ENCODE measurements at places on chromosomes 1 and 21.

GRCh38 chr1:27341525-27342252 is at the start of gene SYTL1:
Gene SYTL1, plus strand, starts transcription at chr1:27342022. Its CDS starts 3,313 bp downstream, at chr1:27345335.
- DNase-seq: peak; percentile 72

DNA sequence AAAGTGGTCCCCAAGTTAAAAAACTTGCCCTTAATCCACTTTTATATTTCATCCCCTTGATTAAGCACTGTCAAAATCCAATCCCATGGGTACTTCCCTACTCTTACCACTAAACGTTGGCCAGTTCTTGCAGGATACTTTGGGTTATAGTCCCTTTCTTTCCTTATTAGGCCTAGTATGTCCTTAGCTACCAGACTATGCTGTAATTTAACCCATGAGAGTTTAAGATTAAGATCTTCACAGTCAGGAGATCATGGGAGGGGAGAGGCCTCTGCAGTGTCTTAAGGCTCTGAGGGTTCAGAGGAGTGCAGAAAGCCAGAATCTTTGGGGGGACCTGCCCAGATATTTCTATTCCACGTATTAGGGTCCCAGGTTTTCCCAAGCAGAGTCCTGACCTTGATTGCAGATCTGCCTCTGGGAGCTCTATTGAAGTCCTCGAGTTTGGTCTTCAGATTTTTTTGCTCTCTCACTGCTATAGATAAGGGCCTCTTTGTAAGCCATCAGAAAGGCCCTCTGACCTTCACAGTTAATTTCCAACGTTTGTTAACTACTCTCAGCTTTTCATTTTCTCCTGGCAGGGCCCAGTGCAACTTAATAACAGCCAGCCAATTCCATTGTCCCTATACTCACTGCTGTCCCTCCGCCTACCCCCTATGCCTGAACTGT is 9.0 kb upstream of the CGN start:
- DNase-seq: no peak

- DNase-seq: no peak
Measured at GRCh38 chr1:12188657-12189327, 22.0 kb downstream of the TNFRSF1B start.

GRCh38 chr1:27332536-27333281 is 9.1 kb upstream of the SYTL1 start:
- peak; percentile 69 for DNase-seq

GRCh38 chr1:31586376-31587327 is 10.3 kb downstream of the TINAGL1 start:
- DNase-seq: no peak

- peak; percentile 37 for DNase-seq
Measured at GRCh38 chr1:178725466-178726086, 532 bp downstream of the RALGPS2 start.

DNA sequence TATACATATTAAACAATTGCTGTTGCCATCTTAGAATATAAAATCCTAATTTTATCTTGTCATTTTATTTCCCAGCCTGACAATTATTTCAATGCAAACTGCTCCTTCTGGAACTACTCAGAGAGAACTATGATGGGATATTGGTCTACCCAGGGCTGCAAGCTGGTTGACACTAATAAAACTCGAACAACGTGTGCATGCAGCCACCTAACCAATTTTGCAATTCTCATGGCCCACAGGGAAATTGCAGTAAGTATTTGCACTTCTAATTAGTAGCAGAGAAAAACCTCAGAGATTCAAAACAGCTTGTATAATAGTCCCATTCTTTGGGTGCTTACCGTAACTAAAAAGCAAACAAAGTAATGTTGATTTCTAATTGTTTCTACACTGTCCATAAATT is 167.2 kb downstream of the ADGRL2 start:
- DNase-seq: no peak

GRCh38 chr1:241837901-241838300 is 10.1 kb upstream of the EXO1 start:
- DNase-seq: no peak

DNA sequence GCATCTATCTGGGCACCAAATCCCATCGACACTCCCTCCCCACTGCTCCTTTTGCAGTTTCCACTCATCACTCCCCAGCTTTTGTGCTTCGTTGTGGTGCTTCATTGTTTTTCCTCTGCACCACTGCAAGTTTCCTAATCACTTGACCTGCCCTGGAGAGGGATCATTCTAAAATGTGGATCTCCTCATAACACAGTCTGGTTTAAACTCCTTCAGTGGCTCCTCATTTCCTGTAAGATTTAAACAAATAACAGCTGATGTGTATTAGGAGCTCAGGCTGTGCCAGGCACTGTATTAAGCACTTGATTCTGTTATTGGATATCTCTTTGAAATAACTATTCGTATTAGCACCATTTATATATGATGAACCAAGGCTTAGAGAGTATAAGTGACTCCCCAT is 51.3 kb downstream of the MAP10 start:
- no peak for DNase-seq

DNA sequence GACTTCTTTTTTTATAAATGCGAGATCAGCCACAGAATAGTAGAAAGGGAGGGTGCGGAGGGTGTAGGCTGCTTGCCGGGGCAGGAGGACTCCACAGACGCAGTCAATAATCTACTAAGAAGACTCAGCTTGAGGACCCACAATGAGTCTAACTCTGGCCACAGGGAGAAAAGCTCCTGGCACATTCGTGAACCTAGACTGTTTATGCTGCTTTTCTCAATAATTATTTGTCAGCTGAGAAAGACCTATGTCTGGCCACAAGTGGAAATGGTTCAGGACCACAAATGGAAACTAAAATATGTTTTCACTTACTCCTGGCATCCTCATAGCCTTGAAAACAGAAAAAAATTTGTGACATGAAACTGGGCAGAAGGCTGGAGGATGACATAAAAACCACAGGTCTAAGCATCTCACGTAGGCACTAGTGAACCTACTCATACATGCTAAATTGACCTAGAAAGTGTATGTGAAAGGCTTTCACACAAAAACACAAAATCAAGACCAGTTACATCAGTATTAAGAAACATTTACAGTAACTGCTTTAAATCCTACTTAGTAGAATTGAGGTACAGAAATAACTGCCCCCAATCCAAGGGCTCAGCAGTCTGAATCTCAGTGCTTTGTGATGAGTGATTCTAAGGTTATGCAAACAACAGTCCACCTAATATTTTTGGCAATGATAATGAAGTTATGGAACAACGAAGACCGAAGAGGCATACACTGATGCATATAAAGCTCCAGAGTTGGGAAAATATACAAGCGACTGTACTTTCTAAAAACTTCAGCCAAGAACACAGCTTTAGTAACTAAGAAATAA is 159.5 kb downstream of the SLC45A1 start:
- DNase-seq: peak; percentile 34

- DNase-seq: no peak
Measured at GRCh38 chr1:41812453-41812852, 106.3 kb downstream of the HIVEP3 start.

- DNase-seq: no peak
Measured at GRCh38 chr1:216425577-216425976, 2.3 kb upstream of the USH2A start.

DNA sequence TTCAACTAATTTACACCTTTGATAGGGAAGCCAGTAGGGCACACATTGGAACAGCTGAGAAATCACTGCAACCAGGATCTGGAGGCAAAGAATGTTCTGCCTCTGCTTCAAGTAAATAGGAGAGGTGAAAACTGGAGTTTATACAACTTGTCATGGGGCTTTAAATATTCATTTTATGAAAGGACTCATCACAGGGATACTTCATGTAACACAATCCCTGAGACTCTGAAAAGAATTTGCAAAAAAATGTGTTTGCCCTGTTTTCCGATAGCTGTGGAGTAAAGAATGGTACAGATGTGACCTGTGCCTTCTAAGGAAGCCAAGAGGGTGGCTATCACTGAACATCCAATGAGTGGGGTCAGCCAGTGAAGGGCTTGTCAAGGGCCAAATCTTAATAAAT is 152.0 kb downstream of the LMX1A start:
- no peak for DNase-seq

- DNase-seq: no peak
Measured at GRCh38 chr1:21115098-21115760, 61.5 kb downstream of the EIF4G3 start.

- DNase-seq: no peak
Measured at GRCh38 chr1:98546319-98546718, 115.2 kb upstream of the SNX7 start.

DNA sequence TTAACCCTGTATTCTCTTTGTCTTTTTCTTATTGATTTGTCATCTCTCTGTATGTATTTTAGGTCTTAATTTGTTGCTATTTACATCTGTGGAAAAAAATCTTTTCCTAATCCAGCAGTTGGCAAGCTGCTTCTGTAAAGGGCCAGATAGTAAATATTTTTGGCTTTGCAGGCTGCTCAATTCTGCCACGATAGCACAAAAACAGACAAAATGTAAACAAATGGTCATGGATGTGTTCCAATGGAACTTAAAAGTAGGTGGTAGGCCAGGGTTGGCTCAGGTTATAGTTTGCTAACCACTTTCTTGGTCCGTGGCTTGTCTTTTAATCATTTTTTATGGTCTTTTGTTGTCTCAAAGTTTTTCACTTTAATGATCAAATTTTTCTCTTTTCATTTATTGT is 371.8 kb downstream of the HHAT start:
- DNase-seq: no peak

DNA sequence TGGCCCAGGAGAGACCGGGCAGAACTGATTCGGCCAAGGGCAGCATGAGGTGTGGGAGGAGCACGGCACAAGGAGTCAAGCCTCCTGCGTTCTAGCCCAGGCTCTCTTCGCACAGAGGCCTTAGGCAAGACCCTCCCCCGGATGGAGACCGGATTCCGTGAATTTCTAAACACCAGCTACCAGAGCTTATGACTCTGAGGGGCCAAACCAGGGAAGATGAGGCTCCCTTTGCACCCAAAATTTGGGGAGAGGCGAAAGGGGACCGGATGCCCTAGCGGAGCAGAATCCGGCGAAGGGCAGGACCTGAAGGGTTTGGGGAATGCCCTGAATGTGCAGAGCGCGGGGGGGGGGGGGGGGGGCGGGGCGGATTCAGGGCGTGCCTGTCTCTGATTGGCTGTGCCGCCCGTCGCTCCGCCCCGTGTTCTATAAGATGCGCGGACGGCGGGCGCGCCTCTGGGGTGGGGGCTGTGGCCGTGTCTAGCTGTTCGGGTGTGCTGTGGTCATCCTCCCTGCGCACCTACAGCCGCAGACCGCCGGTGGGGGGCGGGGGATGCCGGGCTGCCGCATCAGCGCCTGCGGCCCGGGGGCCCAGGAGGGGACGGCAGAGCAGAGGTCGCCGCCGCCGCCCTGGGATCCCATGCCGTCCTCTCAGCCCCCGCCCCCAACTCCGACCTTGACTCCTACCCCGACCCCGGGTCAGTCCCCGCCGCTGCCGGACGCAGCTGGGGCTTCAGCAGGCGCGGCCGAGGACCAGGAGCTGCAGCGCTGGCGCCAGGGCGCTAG is at the start of gene TRNP1:
Gene TRNP1, plus strand, starts transcription at position 456 of the 783 bp plus-strand sequence. Its CDS starts 95 bp downstream, at position 551.
- DNase-seq: peak; percentile 69

DNA sequence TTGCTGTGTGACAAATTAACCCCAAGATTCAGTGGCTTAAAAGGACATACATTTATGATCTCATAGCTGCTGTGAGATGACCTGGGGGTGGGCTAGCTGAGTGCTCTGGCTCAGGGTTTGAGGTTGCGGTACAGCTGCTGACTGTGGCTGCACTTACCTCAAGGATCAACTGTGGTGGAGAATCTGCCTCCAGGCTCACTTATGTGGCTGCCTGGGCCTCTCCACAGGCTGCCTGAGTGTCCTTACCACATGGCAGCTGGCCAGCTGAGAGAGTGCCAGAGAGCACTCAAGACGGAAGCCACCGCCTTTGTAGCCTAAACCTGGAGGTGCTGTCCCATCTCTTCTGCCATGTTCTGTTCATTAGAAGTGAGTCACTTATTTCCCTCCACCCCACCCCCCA is 5.7 kb downstream of the LRRC71 start:
- peak; percentile 76 for DNase-seq

DNA sequence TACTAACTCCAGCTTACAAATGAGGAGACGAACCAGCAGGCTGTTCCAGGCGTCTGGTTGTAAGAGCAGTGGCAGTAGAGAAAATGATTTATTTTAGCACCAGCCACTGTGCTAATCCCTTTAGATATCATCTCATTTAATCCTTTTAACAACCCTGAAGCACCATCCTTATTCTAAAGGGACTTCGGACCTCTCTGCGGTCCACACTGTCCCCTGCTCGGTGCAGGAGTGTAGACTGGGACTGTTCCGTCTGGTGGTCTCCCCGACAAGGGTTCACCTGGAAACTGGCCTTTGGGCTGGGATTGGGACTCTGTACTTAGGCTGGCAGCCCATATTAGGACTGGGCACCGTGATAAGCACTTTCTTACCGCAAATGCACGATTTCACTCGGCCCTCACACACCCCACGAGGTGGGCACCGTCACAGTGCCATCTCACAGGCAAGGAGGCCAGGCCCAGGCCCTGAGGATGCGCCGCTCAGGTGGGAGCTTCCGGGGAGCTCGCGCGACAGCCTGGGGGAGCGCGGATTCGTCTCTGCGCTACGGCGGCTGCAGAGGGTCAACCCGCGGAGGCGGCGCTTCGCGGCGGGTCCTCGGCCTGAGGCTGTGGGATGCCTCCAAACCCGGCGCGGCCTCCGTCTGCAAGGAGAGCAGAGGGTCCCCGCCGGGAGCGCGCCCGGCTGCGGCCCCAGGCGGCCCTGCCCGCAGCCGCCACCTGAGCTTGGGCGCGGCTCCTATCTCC is 45.2 kb downstream of the ATP1A1 start:
- DNase-seq: peak; percentile 90

- DNase-seq: no peak
Measured at GRCh38 chr1:221669441-221669840, 72.4 kb downstream of the DUSP10 start.

- no peak for DNase-seq
Measured at GRCh38 chr1:50976111-50976889, 6.3 kb downstream of the CDKN2C start.

GRCh38 chr1:243489681-243490546 is 234.1 kb downstream of the SDCCAG8 start:
- no peak for DNase-seq

GRCh38 chr1:207396168-207396746 is 57.9 kb upstream of the CR2 start:
- no peak for DNase-seq

GRCh38 chr1:8908388-8909151 is 30.1 kb upstream of the ENO1 start:
- no peak for DNase-seq

DNA sequence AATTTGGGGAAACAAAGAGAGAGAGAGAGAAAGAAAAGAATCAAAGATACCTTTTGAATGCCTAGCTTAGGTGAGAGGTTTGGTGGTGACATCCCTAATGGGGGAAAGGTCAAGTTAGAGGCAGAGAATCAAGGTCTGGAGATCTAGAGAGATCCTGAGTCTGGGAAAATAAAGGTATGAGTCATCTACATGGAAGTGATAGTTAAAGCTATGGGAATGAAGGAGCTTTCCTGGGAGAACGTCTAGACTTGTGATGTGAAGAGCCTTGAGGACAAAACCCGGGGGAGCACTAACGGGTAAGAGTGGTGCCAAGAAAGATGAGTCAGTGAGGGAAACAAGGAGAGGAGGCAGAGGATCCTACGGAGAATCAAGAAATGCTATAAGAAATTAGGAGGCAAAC is 110.8 kb upstream of the RUNX1 start:
- DNase-seq: no peak

DNA sequence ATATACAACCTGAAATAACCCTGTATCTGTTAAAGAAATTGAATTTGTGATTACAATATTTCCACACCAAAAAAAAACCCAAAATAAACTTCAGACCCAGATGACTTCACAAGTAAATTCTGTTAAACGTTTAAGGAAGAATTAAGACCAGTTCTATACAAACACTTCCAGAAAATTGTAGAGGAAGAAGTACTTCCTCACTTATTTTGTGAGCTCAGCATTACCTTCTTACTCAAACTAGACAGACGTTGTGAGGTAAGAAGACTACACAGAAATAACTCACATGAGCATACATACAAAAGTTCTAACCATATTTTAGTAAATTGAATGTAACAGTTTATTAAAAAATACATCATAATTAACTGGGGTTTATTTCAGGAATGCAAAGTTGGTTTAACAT is 18.8 kb downstream of the RALGPS2 start:
- no peak for DNase-seq
